ENCODE measurements at places on chromosomes 4 and X. TPM values are rescaled to one million over a fixed set of nuclear protein-coding genes. Genes with fewer than 3 reads are reported as not detected.

- DNase-seq: no peak
Measured at GRCh38 chr4:124253080-124253479, 459.5 kb downstream of the ANKRD50 start.

- DNase-seq: no peak
Measured at GRCh38 chr4:167469436-167469835, 235.1 kb upstream of the SPOCK3 start.

GRCh38 chr4:136002316-136002715, 1530.0 kb downstream of the PCDH18 start:
- no peak for DNase-seq

DNA sequence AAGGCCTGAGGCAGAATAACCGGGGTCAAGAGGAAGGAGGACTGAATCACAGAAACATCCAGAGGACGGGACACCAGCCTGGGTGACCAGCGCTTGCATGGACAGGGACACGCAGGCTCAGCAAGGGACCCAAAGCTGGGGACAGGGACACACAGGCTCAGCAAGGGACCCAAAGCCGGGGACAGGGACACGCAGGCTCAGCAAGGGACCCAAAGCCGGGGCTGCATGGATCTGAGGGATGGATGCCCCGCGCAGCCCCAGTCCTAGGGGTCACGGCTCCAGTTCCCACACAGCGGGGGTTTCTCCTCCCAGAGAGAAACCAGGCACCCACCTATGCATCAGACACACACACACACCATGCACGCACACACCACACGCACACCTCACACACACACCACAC, 32.5 kb downstream of the FAM53A start:
- DNase-seq: no peak

KLHL4 gene
- total RNA-seq: 2.0 TPM

NMU gene
- not detected for total RNA-seq

S100P gene
- 2.8 TPM for total RNA-seq

HELT gene
- not detected for total RNA-seq

DNA sequence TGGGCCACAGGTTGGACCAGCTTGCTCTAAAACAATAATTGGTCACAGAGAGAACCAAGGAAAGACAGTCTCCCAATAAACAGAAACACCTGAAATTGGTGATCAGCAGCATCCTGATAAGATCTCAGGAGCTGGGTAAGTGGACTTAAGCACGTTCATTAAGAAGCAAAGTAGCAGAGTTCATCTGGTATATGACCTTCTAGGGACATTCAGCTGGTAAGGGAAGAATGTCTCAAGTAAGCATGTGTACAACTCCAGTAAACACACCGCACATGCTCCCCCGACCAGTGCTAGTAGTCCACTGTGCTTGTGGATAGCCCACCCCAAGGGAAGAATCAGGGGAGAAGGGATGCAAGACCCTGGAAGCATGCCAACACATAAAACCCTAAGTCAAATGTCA, 216.9 kb downstream of the EPHA5 start:
- DNase-seq: no peak

GRCh38 chr4:174604198-174604597, 81.9 kb upstream of the HPGD start:
- DNase-seq: no peak

DNA sequence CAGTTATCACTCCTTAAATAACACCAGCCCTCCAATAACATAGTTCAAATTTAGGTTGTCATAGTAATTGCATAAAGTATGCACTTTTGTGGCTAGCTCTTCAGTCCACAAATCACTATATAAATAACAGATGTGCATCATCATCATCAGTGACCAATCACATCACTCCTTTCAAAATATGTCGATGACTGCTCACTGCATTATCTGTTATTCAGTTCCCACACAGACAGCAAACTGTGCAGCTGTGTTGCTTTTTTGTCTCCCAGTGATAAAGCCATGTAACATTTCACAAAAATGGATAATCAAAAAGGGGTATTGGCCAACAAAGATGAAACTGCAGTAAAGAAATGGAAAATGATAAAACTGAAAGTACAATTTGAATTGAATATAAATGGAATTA, 205.4 kb downstream of the DCLK2 start:
- no peak for DNase-seq

- DNase-seq: no peak
Measured at GRCh38 chr4:8419222-8420041, 21.1 kb downstream of the ACOX3 start.

- no peak for DNase-seq
Measured at GRCh38 chr4:180635281-180635680, 1607.9 kb upstream of the TENM3 start.

MAGEA9B gene
- total RNA-seq: not detected

- DNase-seq: no peak
Measured at GRCh38 chrX:139831675-139832456, 101.0 kb downstream of the ATP11C start.

GRCh38 chr4:184282895-184283654, 65.4 kb upstream of the ENPP6 start:
- DNase-seq: no peak

AFM gene
- not detected for total RNA-seq

- DNase-seq: peak; percentile 98
Measured at GRCh38 chrX:1591102-1591862, at the start of gene AKAP17A. AKAP17A (plus strand) TSS chrX:1591604; CDS start chrX:1593463, 1,859 bp downstream.

GRCh38 chr4:1011666-1012033, 224 bp downstream of the FGFRL1 start:
- DNase-seq: no peak

PPP4R3C gene
- not detected for total RNA-seq

- DNase-seq: no peak
Measured at GRCh38 chrX:72313707-72314641, 8.3 kb upstream of the CITED1 start.

- DNase-seq: no peak
Measured at GRCh38 chrX:9790866-9791265, 4.6 kb downstream of the SHROOM2 start.

TMPRSS11B gene
- total RNA-seq: not detected

MTHFD2L gene
- 14.5 TPM for total RNA-seq

DNA sequence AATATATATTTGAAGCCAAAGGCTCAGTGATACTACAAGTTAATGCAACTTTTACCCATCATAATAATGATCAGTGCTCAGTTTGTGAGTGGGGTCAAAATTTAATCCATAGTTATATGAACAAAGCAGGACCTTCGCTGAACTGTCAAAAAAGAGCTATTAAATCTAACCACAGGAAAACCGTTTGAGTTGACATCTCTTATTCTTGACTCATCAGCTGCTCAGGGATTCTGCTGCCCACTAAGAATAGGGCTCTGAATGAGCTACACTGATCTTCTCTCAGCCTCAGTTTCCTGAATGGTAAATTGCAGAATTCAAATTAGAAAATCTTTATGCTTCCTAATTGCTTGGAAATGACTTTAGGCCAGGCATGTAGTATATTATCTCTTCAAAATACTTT, 44.9 kb upstream of the NAP1L5 start:
- no peak for DNase-seq

DNA sequence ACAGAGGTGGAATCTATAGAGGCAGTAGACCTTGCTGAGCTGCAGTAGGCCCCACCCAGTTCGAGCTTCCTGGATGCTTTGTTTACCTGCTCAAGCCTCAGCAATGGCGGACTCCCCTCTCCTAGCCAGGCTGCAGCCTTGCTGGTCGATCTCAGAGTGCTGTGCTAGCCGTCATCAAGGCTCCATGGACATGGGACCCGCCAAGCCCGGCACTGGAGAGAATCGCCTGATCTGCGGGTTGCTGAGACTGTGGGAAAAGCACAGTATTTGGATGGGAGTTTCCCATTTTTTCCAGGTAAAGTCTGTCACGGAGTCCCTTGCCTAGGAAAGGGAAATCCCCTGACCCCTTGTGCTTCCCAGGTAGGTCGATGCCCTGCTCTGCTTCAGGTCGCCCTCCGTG, 124.8 kb upstream of the KLF8 start:
- no peak for DNase-seq

GRCh38 chr4:121737846-121738554, 27.0 kb downstream of the SMIM43 start:
- DNase-seq: no peak

PJA1 gene
- total RNA-seq: 18.8 TPM
